ENCODE measurements at places on chromosomes 7 and 10. TPM values are rescaled to one million over a fixed set of nuclear protein-coding genes. Genes with fewer than 3 reads are reported as not detected.
A peak's percentile ranks its signal among the peaks of the same experiment; 100 is the strongest.

GRCh38 chr7:105680505-105681187 is 99.4 kb upstream of the EFCAB10 start:
- DNase-seq = no peak

DNA sequence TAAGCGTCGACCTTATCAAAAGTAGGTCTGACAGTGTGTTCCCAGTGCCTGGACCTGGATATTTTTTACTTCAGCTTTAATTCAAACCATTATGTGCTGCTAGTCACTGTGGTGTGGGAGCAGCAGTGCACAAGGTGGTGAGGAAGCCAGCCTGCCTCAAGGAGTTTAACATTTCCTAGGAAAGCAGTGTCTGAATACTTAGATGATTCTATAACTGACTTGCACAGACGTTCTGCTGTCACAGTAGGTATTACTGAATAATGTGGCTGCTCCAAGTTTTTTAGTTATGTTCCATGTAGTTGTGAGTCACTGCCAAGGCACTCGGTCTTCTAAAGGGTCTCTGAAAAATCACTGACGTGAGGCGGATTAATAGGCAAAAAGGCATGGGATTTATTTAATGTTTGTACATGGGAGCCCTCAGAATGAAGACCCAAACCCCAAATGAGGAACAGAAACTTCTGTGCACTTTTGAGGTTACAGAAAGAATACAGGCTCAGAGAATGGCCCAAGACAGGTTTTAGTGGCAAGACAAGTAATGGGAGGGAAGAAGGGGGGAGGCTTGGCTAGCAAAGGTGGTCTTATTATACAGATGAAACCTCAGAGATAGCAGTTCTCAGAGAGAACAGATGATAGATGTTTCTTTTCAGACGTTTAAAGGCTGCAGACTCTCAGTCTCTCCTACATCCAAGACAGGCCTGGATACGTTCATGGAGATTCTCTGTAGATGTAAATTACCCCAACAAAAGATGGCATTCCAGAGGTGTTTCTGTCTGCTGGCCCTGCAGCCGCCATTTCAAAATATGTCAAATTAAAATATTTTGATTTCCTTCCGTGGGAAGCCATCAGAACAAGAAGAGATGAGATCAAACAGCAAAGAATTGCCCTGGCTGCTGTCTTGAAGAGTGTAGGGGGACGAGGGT is 209.3 kb downstream of the SDK1 start:
- no peak for DNase-seq

GRCh38 chr7:131600085-131600881 is 43.9 kb upstream of the PODXL start:
- peak; percentile 73 for DNase-seq

Gene CFAP70
- total RNA-seq = 0.08 TPM

Gene FAM180A
- total RNA-seq = not detected

Gene CADPS2
- total RNA-seq = 16.1 TPM

Gene WDFY4
- not detected for total RNA-seq
